ENCODE measurements at places on chromosomes 1 and 21. TPM values are rescaled to one million over a fixed set of nuclear protein-coding genes. Genes with fewer than 3 reads are reported as not detected.
A peak's percentile ranks its signal among the peaks of the same experiment; 100 is the strongest.

DNA sequence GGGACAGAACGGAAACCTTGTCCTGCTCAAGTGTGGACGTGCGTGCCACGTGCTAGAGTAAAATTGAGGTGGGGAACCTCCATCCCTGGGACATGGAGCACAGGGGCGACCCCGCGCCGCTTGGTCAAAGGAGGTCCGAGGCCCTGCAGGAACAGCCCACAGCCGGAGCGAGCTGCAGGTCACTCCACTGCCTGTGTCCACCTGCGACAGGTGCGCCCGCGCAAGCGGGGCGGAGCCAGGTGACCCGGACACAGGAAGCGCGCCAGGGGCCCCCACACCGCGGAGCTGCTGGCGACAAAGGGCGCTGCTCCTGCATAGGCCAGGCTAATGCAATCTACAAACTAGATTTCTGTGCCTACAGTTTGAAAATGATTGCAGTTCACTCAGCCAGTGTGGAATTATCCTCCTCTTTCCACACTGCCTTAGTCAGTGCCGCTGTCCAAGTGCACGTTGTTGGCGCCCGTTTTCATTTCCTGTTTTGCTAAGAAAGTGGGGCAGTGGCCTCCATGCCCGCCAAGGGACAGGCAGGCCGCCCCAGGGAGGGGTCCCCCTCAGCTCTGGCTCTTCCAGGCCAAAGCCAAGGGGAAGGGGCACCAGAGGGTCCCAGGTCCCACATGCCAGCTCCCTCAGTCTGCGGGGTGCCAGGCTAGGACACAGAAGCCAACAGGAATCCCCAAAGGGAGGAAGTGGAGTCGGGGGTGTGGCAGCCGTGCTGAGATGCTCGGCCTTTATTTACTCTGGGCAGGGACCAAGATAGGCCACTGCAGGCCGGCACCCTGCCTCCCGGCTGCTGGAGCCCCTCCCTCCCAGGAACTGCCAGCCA, 4.3 kb upstream of the NADK start:
- H3K36me3 ChIP-seq: peaks cover 8% of the 10 kb centered on the region
- peak overlapping the region; percentile 94 for H3K27ac ChIP-seq
- peak; percentile 92 for DNase-seq
- peak overlapping the region; percentile 32 for H3K4me3 ChIP-seq
- H3K27me3 ChIP-seq: no peaks in the 10 kb centered on the region

LHX8 gene
- total RNA-seq: not detected

ITPKB gene
- total RNA-seq: 16.9 TPM

- no peaks in the 10 kb centered on the region for H3K27me3 ChIP-seq
- no peak overlapping the region for H3K4me3 ChIP-seq
- DNase-seq: peak; percentile 19
- H3K4me1 ChIP-seq: no peaks in the 10 kb centered on the region
These were observed 141.2 kb upstream of the ST6GALNAC5 start for GRCh38 chr1:76725864-76726619.

Data from colonic mucosa (tissue), 4 donors.